ENCODE measurements at places on chromosomes 6 and 20.

- no peak for DNase-seq
Observed at GRCh38 chr20:59141818-59142581, 21.6 kb upstream of the ZNF831 start.

DNA sequence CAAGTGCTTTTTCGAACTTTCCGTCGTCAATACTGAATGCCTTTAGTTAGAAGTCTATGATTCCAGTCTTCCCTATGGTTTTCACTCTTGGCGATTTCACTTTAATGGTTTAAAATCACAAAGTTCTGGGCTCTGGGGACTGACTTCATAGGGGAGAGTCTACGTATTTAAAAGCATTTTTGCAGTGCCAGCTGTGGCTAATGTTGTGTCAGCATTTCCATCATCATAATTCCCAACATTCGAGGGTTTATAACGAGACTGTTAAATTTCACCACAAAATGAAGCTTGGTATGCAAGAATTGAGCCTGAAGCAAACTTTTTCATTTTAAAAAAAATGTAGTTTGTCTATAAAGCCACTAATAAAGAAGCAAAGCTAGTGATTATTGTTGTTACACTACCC, 242.7 kb downstream of the SOX4 start:
- DNase-seq = no peak

GRCh38 chr6:83702749-83703148, 6.2 kb downstream of the SNAP91 start:
- no peak for DNase-seq

GRCh38 chr20:17109307-17109706, 117.5 kb upstream of the PCSK2 start:
- DNase-seq = no peak

- DNase-seq = no peak
Observed at GRCh38 chr6:24547243-24547642, 52.5 kb downstream of the ALDH5A1 start.

GRCh38 chr20:49636447-49636846, 68.5 kb upstream of the PTGIS start:
- DNase-seq = no peak

- DNase-seq = no peak
Observed at GRCh38 chr6:110625883-110626282, 149.5 kb upstream of the SLC22A16 start.

DNA sequence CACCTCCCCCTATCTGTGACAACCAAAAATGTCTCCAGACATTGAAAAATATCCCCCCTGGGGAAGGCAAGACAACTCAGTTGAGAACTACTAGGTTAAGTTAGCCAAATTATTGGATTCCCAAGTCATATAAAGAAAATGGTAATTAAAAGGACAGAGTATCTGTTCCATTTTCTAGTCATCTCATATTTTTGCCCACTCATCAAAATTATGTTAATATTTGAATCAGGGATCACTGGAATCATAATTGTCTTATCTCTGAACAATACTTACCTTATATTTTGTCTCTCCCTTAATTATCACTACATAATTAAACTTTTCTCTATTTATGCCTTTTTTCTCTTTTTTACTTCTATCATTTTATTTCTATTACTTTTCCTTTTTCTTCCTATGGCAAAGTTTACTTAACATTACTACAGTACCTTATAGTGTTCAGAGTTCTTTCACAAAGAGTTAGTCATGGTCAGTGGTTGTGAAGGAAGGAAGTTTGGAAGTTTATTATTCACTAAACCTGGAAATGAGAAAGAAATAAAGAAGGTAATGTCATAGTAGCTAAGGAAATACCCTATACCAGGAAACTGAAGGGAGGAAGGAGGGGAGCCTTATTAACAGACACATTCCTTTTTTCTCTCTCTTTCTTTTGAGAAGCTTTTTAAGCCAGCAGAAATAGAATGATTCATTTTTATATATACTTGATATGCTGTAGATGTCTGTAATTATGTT, 332.9 kb downstream of the COL12A1 start:
- no peak for DNase-seq

GRCh38 chr20:47725248-47725973, 59.9 kb downstream of the SULF2 start:
- DNase-seq = peak; percentile 65

DNA sequence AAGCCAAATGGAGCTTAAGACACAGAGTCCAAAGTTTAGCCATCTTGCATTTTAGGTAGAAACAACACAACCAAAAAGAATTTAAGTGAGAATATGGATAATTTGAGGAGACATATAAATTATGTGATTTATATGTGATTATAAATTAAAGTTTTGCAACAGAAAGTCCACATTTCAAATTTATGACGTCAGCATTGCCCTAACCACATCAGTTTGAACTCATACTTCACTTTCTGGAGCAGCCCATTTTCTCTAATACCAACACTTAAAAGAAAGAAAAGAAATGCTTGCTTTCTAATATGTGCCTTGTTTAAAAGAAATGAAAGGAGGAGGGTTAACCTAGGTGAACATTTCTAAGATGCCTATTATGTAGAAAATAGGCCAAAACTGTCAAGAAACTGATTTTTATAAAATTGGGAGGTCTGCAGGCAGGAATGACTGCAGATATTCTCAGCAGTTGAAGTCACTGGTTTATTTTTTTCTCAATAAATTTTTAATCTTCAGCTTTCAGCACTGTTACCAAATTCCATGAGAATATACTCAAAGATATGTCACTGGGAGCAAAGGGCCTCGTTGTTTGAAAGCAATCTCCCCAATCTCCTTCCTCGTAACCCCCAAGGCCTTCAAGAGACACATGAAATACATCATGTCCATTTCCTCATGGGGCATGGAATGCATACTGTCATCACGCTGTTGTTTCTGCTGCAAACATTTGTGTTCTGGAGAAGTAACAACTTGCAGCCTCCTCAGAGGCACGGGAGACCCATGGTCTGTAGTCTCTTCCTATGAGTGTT, 137.8 kb downstream of the SOD2 start:
- DNase-seq = no peak

- DNase-seq = no peak
Observed at GRCh38 chr6:165611294-165611693, 51.7 kb downstream of the PDE10A start.

DNA sequence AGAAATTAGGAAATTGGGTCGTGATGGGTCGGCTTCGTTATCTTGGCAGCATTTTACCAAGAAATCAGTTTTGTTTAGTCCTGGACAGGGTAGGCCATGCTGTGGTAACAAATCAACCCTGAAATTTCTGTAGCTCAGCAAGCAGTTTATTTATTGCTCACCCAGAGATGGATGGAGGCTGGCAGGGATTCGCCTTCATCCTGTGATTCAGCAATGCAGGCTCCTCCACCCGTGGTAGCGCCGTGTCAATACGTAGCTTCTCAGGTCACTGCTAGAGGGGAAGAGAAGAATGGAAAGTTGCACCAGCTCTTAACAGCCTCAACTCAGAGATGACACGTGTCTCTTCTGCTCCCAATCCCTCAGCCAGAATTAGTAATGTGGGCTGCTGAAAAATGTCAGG, 157.0 kb upstream of the SGK1 start:
- DNase-seq = no peak

- DNase-seq = no peak
Observed at GRCh38 chr6:87832025-87832825, 130.2 kb upstream of the AKIRIN2 start.

- DNase-seq = no peak
Observed at GRCh38 chr6:80988286-80988685, 764.2 kb downstream of the TENT5A start.

GRCh38 chr6:158353883-158354877, 41.9 kb downstream of the TULP4 start:
- no peak for DNase-seq

DNA sequence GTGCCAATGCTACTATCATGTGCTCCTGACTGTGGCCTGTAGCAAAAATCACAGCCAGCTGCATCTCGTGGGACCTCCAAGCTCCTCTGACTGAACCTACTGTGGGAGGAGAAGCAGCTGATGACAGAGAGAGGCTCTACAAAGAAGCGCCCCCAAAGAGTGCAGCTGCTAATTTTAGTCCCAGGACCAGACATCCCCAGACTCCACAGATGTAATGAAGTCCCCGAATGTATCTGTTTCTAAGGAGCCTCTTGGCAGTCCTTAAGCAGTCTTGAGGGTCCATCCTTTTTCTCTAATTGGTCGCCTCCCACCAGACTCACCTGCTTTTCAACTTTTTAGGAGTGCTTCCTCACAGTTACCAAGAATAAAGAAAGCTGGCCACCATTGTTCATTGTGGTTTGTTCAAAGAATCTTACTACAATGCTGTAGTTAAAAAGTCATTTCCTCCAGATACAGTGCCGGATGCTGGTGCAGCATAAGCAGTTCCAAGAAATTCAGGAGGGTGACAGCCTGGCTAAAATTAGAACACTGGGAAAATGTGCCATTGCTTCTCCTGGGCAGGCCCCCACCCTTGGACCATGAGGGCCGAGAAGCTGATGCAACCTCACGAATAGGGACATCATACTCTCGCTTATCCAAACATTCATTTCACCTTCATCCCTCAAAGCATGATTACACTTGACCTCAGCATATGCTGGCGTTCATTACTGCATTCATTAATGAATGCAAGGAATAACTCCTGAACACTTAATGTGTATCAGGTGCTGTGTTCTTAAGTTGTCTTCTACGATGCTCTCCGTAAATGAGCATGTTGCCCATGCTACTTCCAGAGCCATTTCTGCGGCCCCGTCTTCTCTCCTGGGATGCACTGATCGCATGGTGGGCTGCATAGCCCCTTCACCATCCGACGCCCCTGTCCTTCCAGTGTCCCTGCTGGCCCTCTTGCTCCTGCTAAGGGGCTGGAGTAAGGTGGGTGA, 66.4 kb downstream of the LY86 start:
- DNase-seq = no peak

- no peak for DNase-seq
Observed at GRCh38 chr20:4171538-4172116, 156.3 kb upstream of the RNF24 start.

- no peak for DNase-seq
Observed at GRCh38 chr6:110352563-110353262, 5.4 kb downstream of the METTL24 start.

DNA sequence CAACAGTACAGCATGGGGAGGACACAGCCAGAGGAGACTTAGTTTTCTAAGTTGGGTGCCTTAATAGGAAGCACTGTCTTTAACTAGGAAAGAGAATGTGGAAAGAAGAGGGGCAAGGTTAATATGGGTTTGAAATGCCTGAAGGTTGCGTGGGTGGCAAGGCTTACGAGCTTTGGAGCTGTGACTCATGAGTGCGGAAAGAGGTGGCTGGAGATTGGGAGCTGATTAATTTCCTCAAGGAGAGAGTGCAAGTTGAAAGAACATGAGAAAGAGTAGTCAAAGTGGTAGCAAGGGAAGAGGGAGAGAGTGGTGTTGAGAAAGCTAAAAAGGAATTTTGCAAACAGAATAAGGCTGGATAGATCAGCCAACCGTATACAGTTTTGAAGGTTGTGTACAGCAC, 315.1 kb upstream of the PRND start:
- no peak for DNase-seq

- DNase-seq = no peak
Observed at GRCh38 chr20:542777-543368, 717 bp downstream of the CSNK2A1 start.
